GM23338 (cell line): ENCODE measurements at places on chromosomes 12 and 14. TPM values are rescaled to one million over a fixed set of nuclear protein-coding genes. Genes with fewer than 3 reads are reported as not detected.

IL26 gene
- not detected in 2 replicates for total RNA-seq

TAS2R10 gene
- 1.1 and 3.6 TPM in 2 replicates for total RNA-seq

UBE3B gene
- 20.7 and 20.8 TPM in 2 replicates for total RNA-seq

SRRM4 gene
- total RNA-seq, result 0.63 and 0.93 TPM in 2 replicates

BATF gene
- total RNA-seq, result not detected in 2 replicates

CYP27B1 gene
- 2.7 and 6.8 TPM in 2 replicates for total RNA-seq

COL2A1 gene
- 24.6 and 31.8 TPM in 2 replicates for total RNA-seq

MBIP gene
- total RNA-seq, result 24.4 TPM in 2 replicates

ATL1 gene
- total RNA-seq, result 5.9 and 7.0 TPM in 2 replicates

KIF5A gene
- total RNA-seq, result 16.5 and 21.3 TPM in 2 replicates

CSRNP2 gene
- 28.8 and 30.9 TPM in 2 replicates for total RNA-seq

SERPINA5 gene
- 0.90 and 1.3 TPM in 2 replicates for total RNA-seq

SART3 gene
- total RNA-seq, result 112 and 123 TPM in 2 replicates

POU6F1 gene
- 2.6 and 3.0 TPM in 2 replicates for total RNA-seq

SOAT2 gene
- not detected in 2 replicates for total RNA-seq

GPR135 gene
- total RNA-seq, result 0.93 and 2.2 TPM in 2 replicates

TSPAN8 gene
- not detected in 2 replicates for total RNA-seq
